ENCODE measurements at places on chromosomes 7 and 10.

GRCh38 chr7:20165146-20165510 is 52.1 kb downstream of the MACC1 start:
- no peak for DNase-seq

DNA sequence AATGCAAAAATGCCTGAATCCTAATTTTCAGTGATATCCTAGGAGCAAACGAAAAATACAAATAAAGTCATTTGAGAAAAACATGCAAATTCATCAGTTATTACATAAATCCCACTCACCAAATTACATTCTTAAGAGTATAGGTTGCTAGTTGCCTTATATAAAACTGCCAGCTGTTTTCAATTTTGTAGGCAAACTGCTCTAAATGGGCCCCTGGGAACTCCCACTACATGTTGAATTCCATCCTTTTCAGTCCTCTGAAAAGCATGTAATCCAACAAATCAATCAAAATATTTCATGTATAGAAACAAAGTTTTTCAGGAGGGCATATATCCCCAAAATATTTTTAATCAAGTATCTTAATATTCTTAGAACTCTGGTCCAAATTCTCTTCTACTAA is 2.1 kb upstream of the JMJD1C start:
- no peak for DNase-seq

DNA sequence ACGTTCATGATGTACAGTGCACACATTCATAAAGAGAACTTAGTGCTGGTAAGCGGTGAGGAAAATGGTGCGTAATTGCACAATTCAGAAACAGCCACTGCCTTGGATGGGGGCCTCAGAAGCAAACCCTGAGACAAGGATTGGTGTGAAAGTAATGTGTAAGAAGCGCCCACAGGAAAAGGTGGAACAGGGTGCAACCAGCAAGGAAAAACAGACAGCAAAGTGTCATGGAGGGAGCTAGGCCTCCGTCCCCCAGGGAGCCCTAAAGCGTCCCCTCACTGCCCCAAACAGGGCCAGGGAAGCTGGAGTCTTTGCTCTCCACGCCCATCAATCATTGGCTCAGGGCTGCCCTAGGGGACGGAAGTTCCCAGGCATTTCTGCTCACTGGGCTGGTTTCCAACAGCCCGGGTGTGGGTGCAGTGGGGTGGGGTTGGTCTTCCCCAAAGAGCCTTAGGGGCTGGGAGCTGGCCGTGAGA is 9.6 kb upstream of the C10orf105 start:
- no peak for DNase-seq

- no peak for DNase-seq
Measured at GRCh38 chr10:26628395-26628794, 69.1 kb upstream of the PDSS1 start.

- peak; percentile 87 for DNase-seq
Measured at GRCh38 chr10:71314028-71314693, 4.9 kb upstream of the SLC29A3 start.

DNA sequence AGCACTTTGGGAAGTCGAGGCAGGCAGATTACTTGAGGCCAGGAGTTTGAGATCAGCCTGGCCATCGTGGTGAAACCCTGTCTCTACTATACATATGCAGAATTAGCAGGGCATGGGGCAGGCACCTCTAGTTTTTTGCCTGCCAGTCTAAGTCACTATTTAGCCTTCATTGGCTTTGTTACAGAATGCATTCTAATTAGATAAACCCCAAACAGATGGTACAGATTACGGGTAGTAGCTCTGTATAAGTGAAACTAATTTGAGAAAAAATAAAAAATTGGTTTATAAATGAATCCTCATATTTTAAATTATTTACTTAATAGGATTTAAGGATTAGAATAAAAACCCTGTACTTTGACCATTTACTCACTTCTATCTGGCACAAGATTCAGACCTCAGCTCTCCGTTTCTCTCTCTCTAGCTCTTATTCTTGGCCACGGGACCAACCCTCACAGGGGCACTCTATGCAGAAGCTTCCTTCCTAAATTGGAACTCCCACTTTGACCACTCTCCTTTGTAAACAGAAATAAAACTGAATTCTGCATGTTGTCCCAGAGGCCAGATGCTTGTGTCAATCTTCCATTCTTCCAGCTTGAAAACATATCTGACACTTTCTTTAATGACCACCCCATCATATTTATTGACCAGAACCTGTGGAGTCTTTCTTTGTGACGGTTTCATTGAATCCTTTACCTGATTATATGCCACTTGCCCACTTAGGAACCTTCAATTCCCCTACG is 26.8 kb downstream of the BET1 start:
- no peak for DNase-seq

- no peak for DNase-seq
Measured at GRCh38 chr10:50431791-50432190, 180.5 kb upstream of the ASAH2 start.

DNA sequence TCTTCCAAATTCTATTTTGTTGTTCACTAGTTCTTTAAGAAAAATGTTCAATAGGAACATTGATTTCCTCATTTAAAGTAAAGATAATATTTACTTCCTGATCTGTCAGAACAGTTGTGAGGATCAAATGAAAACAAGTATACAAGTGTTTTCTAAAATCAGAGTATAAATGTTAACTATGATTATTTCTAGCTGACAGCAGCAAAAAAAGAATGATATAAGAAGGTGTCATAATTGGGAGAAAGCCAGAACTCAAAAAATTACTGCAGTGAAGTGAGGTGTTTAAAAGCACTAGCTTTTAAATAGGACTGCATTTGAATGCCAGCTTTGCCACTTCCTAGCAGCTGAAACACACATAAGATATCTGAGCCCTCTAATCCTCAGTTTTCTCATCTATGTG is 283.3 kb downstream of the RNLS start:
- DNase-seq: no peak

- DNase-seq: no peak
Measured at GRCh38 chr7:139389091-139389490, 29.4 kb downstream of the LUC7L2 start.

GRCh38 chr10:132754071-132754470 is 31.9 kb downstream of the NKX6-2 start:
- no peak for DNase-seq

DNA sequence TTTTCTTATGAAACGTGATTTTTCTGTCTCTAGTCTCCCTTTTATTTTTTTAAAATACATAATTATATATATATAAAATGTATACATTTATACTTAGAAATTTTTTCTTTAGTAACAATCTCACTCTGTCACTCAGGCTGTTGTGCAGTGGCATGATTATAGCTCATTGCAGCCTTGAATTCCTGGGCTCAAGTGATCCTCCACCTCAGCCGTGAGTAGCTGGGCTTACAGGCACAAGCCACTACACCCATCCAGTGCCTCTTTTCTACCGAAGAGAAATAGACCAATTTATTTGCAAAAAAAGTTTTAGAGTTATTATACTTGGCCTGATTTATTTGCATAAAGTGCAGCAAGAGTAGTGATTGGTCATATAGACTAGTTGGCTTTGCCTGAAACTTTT is 72.2 kb downstream of the MAPK8 start:
- no peak for DNase-seq

DNA sequence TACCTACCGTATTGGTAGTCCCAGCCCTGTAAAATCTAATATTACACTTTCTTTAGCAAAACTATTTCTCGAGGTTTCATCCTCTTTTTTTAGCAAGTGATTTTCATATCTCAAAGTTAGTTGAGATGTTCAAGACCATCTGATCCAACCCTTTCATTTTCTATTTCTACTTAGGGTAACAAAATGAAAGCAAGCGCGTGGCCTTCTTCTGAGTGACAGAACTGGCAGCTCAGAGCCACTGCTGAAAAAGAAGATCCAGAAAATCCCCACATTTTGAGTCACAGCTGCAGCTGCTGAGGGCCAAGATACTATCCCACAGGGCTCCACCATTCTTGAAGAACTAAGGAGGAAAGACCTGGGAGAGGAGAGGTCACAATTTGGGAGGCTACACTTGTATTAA is 24.8 kb upstream of the ZNF800 start:
- no peak for DNase-seq

- no peak for DNase-seq
Measured at GRCh38 chr7:18552316-18552916, 56.9 kb downstream of the HDAC9 start.

DNA sequence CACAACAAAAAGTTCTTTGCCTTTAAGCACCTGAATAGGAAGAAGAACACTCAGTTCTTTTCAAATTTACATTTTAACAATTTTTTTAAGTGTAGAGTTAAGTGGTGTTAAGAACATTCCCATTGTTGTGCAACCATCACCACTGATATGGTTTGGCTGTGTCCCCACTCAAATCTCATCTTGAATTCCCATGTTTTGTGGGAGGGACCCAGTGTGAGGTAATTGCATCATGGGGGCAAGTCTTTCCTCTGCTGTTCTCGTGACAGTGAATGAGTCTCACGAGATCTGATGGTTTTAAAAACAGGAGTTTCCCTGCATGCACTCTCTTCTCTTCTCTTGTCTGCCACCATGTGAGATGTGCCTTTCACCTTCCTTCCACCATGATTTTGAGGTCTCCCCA is 155.7 kb downstream of the PLXNA4 start:
- no peak for DNase-seq

GRCh38 chr10:49081547-49082275 is 33.6 kb downstream of the VSTM4 start:
- DNase-seq: no peak

- no peak for DNase-seq
Measured at GRCh38 chr7:90931986-90932916, 332.0 kb upstream of the FZD1 start.

- peak; percentile 80 for DNase-seq
Measured at GRCh38 chr10:130301021-130301892, 165.1 kb downstream of the GLRX3 start.

DNA sequence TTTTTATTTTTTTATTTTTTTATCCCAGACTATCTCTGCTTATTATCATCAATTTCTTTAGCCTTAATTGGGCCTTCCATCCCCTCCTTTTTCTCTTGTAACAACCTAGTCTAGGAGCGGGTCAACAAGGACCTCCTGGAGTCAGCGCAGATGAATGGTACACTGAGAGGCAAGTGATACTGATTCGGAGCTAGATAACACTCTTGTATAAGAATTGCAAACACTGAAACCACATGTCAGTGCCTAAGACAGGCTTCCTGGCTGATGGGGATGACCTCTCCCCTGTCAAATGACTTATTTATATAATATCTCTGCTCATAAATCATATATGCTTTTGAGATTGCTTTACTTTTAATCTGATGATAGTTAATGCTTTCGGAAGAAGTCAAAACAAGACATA is 22.7 kb downstream of the BPGM start:
- DNase-seq: no peak

DNA sequence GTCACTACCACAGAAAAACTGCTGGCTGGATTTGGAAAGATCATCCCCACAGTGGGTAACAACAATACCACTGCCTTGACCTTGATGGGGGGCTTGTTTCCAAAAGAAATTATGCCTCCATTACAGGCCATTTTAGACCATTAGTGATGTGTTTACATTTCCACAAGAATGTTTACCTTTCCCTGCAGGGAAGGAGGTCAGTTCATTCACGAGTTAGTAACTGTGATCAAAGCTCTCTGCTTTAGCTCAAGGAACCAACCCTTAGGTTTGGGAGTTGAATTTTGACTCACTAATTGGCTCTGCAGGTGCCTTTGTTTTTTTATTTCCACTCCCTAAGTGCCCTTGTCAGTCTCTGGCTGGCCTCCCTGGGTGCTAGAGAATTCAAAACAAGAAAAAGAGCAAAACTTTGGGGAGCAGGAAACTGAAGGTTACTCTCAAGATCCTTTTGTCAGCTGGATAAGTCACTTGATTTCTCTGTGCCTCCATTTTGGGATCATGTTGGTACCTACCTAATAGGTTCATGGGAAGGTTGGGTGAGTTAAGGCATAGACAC is 41.1 kb upstream of the NUPR2 start:
- no peak for DNase-seq

GRCh38 chr7:155458111-155458877 is at the start of gene EN2:
EN2 (plus strand) TSS chr7:155458129; CDS start chr7:155458378, 249 bp downstream.
- DNase-seq: peak; percentile 77

DNA sequence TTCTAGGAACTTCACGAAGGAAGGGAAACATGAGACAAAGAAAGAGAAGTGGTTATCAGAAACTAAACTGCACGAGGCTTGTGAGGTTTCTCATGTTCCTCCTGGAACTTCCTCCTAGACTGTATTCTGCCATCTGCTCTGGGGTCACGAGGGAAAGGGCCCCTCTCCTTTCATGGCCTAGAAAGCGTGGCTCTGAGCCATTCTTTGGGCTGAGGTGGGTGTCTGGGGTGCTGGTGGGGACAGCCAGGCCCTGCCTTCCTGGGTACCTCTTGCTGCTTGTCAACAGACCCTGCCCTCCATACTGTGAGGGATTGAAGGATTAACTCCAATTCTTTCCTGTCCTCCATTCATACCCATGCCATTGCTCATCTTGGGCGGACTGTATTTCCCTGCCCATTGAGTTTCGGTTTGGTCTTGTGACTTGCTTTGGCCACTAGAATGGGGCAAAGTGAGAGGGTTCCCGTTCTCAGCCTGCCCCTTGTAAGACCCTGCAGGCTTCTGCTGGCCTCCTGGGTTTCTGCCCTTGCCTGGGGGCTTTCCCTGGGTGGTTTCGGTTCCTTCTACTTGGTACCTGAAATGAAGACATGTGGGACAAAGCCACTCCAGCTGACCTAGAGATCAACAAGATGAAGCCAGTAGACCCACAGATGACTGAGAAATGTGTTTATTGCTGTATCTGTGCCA is 14.9 kb upstream of the GIMAP8 start:
- no peak for DNase-seq

DNA sequence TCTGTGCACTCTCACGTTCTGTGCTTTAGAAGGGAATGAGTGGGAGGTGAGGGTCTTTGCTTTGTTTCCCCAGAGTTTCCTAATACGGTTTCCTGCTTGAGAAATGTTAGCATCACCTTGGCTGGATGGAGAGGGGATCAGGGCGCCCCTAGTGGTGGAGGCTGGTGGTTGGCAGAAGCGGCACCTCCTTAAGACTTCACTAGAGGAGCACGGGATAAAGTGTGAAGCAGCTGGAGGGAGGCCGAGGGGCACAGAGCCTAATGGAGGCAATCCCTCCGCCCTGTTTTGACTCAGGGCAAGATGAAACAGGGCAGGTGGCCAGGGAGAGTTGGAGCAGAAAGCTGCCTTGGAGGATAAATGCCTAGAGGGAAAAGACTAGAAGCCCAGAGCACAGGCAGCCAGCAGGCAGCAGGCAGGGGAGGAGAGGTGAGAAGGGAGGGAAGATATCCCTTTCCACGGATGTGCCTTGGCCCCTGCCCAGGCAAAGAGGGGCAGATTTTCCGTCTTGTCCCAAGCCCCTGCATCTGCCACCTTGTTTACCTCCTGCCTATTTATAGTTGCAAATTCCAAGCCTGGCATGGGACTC is 56.0 kb upstream of the BTRC start:
- DNase-seq: peak; percentile 88
